ENCODE measurements at places on chromosomes 4 and X. TPM values are rescaled to one million over a fixed set of nuclear protein-coding genes. Genes with fewer than 3 reads are reported as not detected.

- DNase-seq: no peak
Measured at GRCh38 chr4:126271292-126271691, 956.5 kb downstream of the FAT4 start.

GRCh38 chr4:99091216-99091575 lies 2.6 kb upstream of the ADH5 start:
- no peak for DNase-seq

DNA sequence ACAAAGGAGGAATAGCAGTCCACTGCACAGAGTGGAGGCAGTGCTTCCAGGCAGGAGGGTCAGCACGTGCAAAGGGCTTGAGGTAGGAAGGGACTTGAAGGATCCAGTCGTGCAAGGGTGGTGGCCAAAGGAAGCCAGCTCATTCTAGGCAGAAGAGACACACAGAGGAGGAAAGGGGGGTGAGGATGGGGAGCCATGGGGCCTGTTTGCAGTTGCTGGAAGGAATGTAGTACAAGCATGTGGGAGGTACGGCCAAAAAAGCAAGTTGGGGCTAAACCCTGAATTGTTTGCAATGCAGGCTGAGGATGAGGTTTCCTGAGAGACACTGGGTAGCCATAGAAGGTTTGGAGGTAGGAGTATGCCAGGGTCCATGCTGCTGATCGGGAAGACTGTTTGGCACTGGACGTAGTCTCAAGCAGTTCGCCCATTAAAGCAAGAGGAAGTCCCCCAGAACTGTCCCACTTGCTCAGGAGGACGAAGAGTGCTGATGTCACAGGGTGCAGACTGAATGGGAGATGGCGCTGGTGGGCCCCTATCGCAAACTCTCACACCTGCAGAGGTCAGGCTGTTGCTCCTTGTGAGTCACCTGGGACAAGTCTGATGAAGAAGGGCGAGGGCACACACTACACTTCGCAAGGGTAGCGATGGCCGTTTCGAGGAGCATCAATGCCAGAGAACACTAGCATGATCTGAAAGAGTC lies 9.1 kb upstream of the MAN2B2 start:
- DNase-seq: no peak

GRCh38 chr4:87865960-87866598 lies 33.3 kb downstream of the MEPE start:
- no peak for DNase-seq

Gene CDKL5
- total RNA-seq: 0.76 TPM

Gene UBE2A
- total RNA-seq: 60.6 TPM

Gene S100G
- total RNA-seq: not detected

Gene PWWP3B
- not detected for total RNA-seq

All from activated T-helper 2 cell treated with anti-CD3 and anti-CD28 coated beads, Interferon-gamma antibody, Interleukin-2, Interleukin-4, amounts not matched to agents 10 μg/mL and 5 μg/mL and 100 μg/mL, durations not matched to agents 14 hours and 24 hours and 36 hours (primary cell).